ENCODE measurements at places on chromosomes 6 and 20. TPM values are rescaled to one million over a fixed set of nuclear protein-coding genes. Genes with fewer than 3 reads are reported as not detected.

DNA sequence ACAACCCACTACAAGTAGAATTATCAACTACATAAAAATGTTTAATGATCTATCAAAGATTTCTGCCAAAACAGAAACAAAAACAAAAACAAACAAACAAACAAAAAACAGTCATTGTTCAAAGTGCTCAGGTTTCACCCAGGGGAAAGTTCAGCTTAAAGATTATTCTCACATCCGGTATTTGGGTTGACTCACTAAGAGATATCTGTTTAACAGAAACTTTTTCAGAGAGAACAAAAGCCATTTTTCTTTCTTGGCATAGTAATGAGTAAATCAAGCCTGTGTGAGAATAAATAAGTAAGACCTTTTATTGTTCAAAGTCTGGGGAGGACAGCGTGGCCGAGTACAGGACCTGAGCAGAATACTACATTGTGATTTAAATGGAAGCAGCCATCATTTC is 143.6 kb downstream of the RCAN2 start:
- peak; percentile 18 for DNase-seq

KHDC1L gene
- not detected for total RNA-seq

LY6G6D gene
- total RNA-seq: not detected

- peak; percentile 68 for DNase-seq
Observed at GRCh38 chr20:58511364-58511763, 3.8 kb downstream of the APCDD1L start.

GRCh38 chr6:159989492-159990480 is 20.9 kb downstream of the IGF2R start:
- DNase-seq: peak; percentile 73

GRCh38 chr6:167550941-167551627 is 226.2 kb downstream of the TTLL2 start:
- DNase-seq: no peak

GRCh38 chr6:73341335-73341734 is 12.7 kb downstream of the DPPA5 start:
- no peak for DNase-seq

DNA sequence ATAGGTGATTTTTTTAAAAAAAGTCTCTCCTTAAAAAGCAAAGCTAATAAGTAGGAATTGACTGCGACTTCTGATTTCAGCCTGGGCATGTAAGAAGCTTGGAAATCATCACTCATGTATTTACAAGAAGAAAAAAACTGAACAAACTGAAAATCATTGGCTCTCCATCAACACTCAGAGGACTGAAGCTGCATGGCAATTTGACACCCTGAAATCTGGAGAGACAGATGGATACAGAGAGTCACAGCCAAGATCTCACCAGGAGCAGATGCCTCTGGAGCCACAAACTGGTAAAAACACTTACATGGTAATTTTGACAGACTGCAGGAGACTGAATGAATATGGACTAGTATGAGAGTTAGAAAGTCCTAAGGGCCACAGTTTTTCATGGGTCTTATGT is 191.2 kb upstream of the TCF21 start:
- DNase-seq: peak; percentile 11

- DNase-seq: peak; percentile 51
Observed at GRCh38 chr6:129671442-129672340, 38.3 kb downstream of the ARHGAP18 start.

JPH2 gene
- 16.4 TPM for total RNA-seq

FOXS1 gene
- 0.12 TPM for total RNA-seq

GRCh38 chr6:34583861-34584604 is 27.9 kb upstream of the SPDEF start:
- no peak for DNase-seq

DNA sequence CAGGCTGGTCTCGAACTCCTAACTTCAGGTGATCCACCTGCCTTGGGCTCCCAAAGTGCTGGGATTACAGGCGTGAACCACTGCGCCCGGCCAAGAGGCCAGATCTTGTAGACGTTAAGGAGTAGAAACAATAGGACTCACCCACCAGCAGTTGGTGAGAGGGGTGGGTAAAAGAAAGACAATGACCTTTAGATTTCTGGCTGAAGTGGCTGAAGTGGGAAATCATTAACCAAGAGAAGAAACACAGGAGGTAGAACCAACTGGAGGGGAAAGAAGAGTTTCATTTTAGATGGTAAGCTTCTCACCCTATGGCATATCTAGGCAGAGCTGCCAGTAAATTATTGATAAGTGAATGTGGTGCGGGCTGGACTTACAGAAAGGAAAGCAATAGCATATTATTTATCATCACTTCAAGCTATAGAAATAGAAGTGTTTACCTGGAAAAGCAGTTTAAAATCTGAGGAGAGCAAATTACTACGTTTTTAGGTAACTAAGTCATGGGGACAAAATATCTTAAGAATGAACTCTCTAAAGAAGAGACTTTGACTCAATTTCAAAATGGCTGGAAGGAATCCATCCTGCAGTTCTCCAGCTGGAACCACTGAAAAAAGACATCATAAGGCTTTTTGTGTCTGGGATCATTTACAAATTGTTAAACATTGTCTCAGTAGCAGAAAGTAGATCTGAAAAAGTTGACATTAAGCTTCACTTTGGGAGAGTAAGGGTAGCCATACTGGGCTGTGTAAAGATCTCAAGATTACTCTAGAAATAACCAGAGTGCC is 109.6 kb downstream of the ALDH8A1 start:
- DNase-seq: no peak

DNA sequence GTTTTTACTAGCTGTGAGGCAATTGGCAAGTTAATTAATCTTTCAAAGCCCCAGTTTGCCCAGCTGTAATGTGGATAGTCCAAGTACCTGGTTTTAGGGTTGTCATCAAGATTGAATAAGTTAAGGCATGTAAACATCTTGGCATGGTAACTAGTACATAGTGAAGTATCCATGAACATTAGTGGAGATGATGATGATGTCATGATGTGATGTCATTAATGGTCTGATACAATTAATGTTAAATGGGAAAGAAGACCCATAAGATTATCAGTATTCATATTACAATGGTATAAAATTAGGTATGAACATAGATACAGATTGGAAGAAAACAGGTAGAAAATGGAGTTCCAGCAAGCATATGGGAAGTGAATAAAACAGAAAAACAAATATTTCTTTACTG is 5.3 kb downstream of the EPB41L1 start:
- DNase-seq: no peak

DNA sequence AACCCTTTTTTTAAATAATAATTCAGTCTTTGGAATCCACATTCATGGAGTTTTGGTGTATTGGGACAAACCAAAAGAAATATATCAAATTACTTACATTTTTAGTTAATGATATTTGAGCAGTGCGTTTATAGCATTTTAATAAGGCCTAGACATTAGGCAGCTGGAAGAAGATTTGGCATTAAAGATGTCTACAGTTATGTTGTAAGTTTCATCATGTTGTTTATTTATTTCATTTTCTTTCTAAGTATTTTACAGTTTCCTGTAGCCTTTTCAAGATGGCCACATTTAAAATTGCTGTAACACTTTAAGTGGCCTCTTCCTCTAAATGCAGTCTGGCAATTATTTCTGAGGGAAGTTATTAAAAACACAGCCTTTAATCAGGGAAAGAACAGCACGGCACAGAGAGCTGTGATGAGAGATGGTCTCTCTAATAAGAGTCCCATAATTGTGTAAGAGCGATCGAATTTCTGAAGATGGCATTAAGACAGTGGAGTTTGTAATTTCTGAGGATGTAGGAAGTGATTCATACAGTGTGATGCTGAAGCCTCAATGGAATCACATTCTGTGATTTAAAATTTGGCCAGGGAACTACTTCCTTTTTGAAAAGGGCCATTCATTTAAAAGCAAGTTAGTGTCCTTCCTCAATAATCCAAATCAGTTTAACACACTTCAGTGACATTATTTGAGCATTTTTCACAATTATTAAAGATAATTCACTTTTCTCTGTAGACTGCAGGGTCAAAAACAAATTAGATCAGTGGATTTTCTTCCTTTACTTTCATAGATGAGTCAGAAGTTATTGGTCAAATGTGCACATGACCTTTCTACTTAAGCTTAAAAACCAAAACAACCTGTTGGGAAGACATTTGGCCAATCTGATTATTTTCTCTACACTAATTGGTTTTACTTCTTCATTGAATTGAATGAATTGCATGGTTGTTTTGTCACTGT is 52.4 kb upstream of the EDN3 start:
- DNase-seq: no peak

DNA sequence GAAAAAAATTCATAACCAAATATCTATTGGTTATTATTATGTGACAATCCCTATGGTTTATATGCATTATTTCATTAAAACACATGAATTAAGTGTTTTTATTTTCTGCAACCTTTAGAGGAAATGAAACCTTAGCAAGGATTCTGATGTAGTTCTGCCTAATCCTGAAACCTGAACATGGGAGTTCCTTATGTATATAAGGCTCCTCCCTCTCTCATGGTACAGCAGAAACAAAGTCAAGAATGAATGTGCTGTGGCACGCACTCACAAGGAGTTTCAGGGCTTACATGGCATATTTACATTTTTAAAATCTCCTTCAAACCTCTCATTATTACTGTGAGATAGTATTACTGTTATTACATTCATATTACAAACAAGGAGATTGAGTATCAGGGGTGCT is 426.4 kb upstream of the CITED2 start:
- DNase-seq: no peak

PPP1R3G gene
- 1.3 TPM for total RNA-seq

TGM3 gene
- total RNA-seq: not detected

BPIFA1 gene
- total RNA-seq: not detected

GRCh38 chr20:56683077-56683865 is 54.2 kb downstream of the TFAP2C start:
- no peak for DNase-seq

DNA sequence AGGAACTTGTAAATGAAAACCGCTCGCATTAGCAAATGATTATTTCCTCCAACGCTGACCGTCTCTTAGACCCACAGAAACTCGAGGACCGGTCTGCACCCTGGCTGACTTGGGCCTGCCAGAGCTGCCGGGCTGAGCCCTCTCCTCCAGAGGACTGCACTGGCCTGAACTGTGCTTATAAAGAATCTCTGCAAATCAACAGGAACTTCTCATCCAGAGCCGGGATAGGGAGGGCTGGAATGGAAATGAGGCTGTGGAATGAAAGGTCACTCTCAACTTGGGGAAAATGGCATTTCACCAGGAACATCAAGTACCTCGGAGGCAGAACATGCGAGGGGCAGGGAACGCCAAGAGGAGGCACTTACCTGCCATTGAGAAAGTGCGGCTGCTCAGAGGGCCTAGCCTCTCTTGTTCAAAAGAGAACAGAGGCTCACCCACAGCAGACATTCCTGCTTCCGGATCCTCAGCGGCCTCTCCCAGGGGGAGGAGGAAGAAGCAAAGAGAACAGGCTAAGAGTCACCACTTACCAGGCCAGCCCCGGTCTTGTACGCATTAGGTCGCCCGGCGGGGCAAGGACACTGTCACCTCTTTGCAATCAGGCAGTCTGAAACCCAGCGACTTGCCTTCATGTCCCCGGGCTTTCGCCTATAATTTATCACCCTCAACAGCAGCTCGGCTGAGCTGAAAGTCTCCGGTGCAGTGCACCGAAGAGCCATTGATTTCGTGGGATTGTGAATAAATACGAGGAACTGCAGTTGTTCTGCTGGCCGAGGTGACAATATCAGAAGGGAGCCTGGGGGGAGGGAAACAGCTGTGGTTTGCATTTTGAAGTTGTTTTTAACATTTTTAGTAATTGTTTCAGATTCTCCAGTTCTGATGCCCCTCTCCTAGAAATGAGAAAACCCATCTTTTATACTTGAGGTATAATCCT is 37.6 kb downstream of the ZMYND8 start:
- DNase-seq: peak; percentile 86

DNA sequence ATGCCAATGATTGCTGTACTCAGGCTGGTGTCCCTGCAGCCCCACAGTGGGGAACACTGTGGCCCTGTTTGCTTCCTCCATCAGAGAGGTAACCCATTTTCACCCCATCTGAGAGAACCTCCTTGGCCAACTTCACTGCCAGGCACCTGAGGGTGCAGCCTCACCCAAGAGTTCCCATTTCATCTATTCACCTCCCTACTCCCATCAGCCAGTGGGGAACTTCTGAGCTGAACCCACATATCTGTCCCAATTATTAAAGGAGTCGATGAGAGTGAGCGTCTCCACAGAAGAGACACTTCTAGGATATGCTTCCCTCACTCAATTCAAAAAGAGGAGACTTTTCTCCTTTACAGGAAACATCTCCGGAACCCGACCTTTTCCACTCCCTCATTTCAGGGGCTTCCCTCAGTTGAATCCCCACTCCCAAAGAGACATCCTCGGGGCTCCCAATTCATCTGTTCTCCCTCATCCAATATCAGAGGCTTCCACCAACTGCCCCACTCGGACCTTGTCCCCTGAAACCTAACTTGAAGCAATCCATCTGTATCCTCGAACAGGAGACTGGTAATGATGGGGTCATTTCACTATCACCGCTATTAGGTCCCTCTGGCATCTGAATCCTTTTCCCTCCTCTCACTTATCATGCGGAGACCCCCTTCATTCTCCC is 988 bp downstream of the UBE2V1 start:
- no peak for DNase-seq

PACSIN1 gene
- 0.20 TPM for total RNA-seq

GRCh38 chr6:153056308-153056707 is 53.8 kb upstream of the MTRF1L start:
- DNase-seq: no peak

TMEM217 gene
- 1.3 TPM for total RNA-seq

BPIFB4 gene
- total RNA-seq: not detected

DNA sequence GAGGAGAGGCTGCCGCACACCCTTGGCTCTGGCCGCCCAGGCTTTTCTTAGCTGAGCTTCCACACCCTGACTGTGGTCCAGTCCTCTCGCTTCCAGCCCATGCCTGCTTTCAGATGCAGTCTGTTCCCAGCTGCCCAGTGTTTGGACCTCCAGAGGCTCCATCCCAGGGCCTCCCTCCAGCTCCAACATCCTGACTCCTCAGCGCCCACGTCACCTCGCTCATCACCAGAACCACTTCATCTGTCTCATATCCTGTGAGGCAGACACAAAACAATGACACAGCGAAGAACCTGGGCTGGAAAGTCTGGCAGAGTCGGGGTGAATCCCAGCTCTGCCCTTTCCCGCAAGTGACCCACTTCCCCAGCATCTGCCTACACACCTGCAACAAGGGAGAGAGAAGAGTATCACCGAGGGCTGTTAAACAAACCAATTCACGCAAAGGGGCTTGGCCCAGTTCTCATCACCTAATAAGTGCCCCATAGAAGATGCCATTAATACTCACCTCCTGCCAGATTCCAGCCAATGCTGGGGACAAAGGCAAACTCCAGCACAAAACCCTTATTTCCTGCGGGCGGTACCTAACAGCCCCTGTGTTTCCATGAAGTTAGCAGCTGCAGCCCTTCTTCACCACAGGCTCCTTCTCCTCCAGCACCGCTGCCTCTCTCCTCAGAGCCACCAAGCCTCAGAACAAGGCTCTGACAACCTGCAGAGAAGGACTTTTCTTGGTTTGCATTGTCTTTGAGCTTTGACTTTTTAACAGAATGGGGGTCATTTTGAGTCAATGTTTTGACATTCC is 133.4 kb upstream of the CDH4 start:
- DNase-seq: peak; percentile 78

DNA sequence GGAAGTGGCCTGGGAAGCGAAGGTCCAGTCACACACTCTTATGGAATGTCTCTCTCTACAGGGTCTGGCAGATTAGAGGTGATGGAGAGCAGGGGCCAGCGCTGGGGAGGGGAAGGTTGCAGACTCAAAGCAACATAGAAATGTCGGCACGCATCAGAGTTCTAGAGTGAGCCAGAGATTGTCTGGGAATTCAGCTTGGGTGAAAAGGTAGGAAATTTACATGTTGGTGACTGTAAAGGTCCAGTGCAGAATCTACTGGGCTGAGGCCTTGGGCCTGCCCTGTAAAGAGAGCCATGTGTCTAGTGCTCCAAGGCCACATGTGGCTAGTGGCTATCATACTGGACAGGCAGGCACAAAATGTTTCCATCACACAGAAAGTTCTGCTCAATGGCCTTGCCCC is 80.8 kb downstream of the FOXA2 start:
- no peak for DNase-seq

GRCh38 chr6:144360401-144360800 is 75.3 kb downstream of the UTRN start:
- peak; percentile 94 for DNase-seq

Data from M059J (cell line).